ENCODE measurements at places on chromosomes 6 and 20.

DNA sequence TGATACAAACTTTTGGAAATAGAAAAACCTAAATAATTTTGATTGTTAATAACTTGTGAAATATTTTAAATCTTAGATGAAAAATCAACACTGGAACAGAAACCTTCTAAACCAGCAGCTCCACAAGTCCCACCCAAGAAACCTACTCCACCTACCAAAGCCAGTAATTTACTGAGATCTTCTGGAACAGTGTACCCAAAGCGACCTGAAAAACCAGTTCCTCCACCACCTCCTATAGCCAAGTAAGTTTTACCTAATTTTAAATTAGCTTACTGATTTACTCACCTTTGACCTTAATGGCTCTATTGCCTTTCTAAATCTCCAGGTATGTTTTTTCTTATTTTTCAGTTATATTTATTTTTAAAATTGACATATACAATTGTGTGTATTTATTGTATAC is 102.6 kb upstream of the ADGRF4 start:
- DNase-seq: no peak

GRCh38 chr20:45507011-45507820 is 8.2 kb downstream of the SPINT3 start:
- no peak for DNase-seq

- DNase-seq: no peak
These were observed 21.3 kb downstream of the TAF11 start for GRCh38 chr6:34866509-34866908.

GRCh38 chr6:80214436-80215022 is 108.1 kb downstream of the BCKDHB start:
- peak; percentile 70 for DNase-seq

DNA sequence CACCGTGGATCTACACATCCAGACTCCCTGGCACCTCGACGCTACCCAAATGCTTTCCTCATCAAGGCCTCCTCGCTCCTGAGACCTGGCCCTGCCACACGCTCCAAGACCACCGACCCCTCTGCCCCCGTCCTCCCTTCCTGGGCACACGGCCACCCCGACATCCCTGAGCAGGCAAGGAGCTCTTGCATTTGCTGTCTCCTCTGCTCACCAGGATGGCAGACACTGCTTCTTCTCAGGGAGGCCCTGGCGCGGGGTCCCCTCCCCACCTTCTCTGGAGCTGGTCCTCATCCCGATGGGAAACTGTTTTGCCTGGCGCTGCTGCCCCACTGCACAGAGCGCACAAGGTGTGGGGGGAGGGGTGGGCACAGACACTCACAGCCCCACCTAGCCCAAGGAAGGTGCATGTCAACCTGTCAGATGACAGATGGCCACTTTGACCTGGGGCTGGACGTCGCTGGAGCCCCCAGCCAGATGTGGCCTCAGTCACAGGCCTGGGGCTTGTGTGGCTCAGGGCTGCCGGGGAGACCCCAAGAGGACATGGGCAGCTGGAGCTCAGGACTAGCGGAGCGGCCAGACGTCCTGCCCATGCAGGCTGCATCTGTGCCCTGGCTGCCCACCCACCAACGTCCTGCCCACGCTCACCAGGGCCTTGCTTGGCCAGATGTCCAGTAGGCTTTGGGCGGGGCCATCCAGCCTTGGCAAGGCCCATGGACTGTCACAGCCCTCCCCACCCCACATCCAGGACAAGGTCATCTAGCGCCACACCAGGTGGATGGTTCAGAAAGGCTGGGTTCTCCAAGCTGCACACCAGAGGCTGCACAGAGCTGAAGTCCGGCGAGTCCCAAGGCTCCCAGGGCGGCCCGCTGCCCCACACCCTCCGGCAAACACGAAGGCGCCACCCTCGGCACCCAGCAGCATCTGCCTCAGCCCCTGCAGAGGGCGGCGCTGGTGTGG is 6.2 kb upstream of the KCNQ2 start:
- DNase-seq: no peak

- DNase-seq: no peak
These were observed 52.5 kb downstream of the ALDH5A1 start for GRCh38 chr6:24547243-24547642.

GRCh38 chr20:41395667-41396664 is 29.3 kb upstream of the EMILIN3 start:
- DNase-seq: no peak

DNA sequence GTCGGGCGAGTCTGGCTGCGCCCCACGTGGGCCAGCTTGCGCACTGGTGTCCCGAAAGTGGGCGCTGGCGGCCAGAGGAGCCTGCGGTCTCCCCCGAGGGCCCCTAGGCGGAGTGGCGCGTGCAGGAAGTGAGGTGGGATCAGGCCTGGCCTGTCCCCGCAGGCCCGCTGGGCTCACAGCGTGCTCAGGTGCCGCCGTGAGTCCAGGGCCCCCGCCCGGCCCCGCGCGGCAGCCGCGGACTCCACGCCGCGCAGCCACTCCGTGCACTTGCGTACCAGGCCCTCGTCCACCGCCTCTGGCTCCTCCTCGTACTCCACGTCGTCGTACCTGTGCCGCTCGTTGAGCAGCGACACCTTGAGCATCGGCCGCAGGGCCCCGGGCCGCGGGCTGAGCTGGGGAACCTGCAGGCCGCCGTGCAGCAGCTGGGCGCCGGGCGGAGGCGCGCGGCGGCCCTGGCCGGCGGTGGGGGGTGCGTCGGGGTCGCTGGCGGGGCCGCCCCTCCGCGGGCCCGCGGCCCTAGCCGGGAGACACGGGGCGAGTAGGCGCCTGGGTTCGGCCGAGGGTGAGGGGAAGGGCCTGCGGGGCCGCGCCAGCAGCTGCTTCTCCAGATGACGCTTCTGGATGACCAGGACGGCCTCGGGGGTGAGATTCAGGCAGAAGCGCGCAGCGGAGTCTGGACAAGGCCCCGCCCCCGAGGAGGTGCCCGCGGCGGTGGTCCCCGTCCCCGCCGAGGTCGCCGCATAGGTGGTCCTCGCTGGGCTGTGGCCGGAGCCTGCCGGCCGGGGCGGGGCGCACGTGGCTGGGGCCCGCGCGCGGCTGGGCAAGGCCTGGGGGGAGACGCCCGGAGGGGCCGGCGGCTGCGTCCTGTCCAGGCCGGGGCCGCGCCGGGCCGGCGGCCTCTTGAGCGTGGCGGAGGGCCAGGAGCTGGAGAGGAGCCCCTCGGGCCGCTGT is 835 bp downstream of the PRR18 start:
- DNase-seq: peak; percentile 4

GRCh38 chr20:32510120-32510600 is 75.0 kb downstream of the NOL4L start:
- DNase-seq: no peak

GRCh38 chr20:52757411-52757810 is 214.7 kb upstream of the TSHZ2 start:
- no peak for DNase-seq

GRCh38 chr6:63347599-63347998 is 27.8 kb upstream of the LGSN start:
- peak; percentile 95 for DNase-seq

DNA sequence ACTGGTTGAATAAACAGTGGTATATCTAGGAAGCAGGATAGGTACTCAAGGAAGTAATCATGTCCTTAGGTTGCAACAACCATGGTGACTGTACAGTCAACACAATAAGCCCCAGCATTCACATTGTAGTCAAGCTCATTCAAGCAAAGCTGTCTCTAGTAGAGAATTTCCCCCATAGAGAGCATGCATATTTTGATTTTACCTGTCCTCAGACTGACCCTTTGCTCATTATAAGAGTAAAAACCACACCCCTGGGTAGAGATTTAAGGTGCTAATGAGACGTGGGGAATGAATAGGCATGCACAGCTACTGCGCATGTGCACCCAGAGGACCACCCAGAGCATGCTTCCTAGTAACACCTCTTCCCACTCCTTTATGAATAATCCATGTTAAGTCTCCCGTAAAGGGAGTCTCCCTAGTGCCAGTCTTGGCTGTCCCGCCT is 6.1 kb upstream of the RNF8 start:
- no peak for DNase-seq

DNA sequence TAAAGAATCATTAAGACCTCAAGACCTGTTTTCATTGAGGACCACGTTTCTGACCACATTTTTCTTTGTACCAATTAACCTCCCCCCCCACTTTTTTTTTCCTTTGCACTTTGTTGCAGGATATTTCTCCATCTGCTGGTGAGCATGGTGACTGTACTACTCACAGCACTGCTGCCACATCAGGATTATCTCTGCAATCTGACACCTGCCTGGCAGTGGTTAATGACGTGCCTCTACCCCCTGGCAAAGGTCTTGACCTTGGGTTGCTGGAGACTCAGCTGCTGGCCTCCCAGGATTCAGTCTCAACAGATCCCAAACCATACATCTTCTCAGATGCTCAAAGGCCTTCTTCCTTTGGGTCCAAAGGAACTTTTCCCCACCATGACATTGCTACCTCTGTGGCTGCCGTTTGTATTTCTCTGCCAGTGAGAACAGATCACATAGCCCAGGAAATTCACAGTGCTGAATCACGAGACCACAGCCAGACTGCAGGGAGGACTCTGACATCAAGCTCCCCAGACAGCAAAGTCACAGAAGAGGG is 46.6 kb upstream of the EDN3 start:
- no peak for DNase-seq

DNA sequence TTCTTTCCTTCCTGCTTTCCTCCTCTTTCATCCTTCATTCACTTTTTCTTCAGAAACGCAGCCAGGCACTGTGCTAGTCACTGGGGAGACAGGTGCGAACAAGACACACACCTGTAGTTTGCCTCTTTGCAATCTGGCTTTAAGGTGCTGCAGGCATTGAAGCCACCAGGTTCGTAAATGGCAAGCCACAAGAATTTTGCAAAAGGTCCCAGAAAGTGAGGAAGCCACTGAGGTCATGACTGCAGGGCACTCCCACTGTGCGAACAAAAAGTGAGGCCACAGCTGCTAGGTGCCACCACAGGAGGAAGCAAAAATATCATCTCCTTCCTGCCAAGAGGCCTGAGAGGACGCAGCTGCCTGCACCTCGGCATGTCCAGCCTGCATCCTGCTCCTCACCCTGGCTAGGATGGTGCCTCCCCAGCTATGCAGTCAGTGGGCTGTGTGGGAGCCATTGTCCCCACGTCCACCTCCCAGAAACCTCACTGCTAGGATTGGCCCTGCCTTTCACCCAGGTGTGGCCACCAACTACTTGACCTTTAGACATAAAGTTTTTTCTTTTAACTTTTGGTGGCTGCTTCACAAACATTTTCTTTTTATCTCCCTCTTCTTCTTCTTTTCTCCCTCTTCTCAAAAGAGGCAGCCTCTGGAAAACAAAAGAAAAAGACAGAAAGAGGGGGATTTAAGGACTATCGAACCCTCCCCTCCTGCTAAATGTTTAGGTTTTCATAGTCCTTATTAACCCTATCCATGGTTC is 230.8 kb downstream of the BCAS1 start:
- DNase-seq: no peak

GRCh38 chr6:14635934-14636591 is 518.5 kb downstream of the CD83 start:
- DNase-seq: no peak

GRCh38 chr6:20811109-20811761 is 277.0 kb downstream of the CDKAL1 start:
- DNase-seq: peak; percentile 97

All from fibroblast of mammary gland (primary cell).